ENCODE measurements at places on chromosomes 3 and 15.

DNA sequence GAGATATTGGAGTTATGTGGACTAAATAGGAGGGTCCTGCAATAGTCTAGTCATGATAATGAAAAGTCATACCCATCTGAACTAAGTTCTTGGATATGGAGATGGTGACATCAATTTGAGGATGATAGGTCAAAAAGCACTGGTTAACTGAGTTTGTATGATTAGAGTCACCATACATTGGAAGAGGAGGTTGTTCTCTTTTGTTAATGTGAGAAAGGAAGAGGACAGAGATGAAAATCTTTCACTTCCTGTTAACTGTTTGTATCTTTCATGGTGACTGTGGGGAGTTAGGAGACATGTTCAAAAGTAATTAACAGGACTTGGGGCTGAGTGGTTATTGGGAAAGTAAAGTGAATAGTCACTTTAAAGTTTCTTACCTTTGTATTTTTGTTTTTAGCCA, 11.1 kb downstream of the TMEM62 start:
- no peak for DNase-seq

DNA sequence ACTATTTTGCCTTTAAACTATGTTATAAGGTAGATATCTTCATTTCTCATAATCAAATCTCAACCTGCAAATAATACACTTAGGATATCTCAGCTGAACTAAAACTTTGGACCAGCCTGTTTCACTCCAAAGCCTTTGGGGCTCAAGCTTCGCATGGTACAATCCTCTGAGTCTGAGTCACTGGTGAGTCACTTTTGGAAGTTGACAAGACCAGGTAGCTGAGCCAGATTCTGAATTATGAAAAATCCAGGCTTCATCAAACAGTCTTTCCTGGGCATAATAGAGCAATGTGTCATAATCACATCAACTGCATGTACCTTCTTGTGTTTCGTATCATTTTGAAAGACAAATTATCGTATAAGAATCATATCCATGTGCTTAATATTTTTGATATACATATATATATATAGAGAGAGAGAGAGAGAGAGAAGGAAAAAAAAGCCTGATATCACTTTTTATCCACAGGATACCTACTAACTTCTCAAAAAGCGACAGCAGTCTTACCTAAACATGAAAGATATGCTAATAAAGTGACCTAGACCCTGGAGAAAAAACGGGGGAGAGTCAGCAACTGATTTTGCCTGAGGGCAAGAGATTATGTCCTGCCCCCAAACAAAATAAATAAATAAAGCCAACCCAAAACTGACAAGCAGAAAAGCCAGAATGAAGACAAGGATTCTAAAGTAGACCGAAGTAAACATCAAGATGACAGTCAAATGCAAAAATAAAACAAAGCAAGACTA, 263.9 kb upstream of the TGFBR2 start:
- DNase-seq = no peak

DNA sequence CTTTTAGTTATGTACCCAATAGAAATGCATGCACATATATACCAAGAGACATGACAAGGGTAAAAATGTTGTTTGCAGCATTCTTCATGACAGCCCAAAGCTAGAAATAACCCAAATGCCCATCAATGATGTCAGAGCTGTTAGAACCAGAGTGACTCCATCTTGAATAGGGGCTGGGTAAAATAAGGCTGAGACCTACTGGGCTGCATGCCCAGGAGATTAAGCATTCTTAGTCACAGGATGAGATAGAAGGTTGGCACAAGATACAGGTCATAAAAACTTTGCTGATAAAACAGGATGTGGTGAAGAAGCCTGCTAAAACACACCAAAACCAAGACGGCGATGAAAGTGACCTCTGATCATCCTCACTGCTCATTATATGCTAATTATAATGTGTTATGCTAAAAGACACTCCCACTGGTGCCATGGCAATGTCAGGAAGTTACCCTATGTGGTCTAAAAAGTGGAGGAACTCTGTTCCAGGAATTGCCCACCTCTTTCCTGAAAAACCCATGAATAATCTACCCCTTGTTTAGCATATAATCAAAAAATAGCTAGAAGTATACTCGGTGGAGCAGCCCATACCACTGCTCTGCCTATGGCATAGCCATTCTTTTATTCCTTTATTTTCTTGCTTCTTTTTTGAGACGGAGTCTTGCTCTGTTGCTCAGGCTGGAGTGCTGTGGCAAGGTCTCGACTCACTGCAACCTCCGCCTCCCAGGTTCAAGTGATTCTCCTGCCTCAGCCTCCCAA, 32.9 kb downstream of the ZBTB11 start:
- no peak for DNase-seq

DNA sequence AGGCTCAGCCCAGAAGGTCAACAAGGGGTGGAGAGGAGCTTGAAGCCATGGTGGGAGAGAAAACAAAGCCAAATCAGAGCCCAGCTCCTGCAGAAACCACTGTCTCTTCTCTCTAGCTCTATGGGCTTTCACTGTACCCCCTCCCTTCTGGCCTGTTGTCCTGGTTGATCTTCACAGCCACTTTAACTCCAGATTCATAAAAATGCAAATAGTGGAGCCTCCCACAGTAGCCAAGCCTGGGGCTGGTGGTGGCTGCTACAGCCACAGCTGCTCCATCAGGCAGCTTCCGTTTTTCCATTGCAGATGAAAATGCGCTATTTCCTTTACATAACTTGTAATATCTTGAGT, 20.7 kb upstream of the CAV3 start:
- DNase-seq = peak; percentile 49

Measured in NCI-H526 treated with DMSO at 0.1 percent for 48 hours (cell line).